ENCODE measurements at places on chromosomes 13 and 19. TPM values are rescaled to one million over a fixed set of nuclear protein-coding genes. Genes with fewer than 3 reads are reported as not detected.

SIGLEC5 gene
- not detected for total RNA-seq

FBXO27 gene
- 11.3 TPM for total RNA-seq

APOC4 gene
- not detected for total RNA-seq

DNA sequence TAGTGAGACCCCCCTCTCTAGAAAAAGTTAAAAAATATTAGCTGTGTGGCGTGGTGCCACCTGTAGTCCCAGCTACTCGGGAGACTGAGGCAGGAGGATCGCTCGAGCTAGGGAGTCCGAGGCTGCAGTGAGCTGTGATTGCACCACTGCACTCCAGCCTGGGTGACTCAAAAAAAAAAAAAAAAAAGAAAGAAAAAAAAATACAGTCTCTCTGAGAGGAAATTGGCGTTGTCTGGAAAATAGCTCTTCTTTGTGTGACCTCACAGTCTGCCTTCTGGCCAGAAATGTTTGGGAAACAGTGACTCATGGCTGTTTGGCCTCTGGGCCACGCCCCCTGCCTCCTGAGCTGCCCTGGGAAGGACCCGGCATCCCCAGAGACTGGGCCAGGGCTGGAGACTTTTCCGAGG, 10.7 kb downstream of the MARCHF2 start:
- peak overlapping the region; percentile 63 for H3K27ac ChIP-seq
- no peaks in the 10 kb centered on the region for H3K36me3 ChIP-seq
- no peaks in the 10 kb centered on the region for H3K27me3 ChIP-seq

- H3K4me1 ChIP-seq, result no peaks in the 10 kb centered on the region
- peak overlapping the region; percentile 77 for H3K27ac ChIP-seq
- DNase-seq, result no peak
- H3K27me3 ChIP-seq, result no peaks in the 10 kb centered on the region
- no peaks in the 10 kb centered on the region for H3K36me3 ChIP-seq
- no peak overlapping the region for H3K4me3 ChIP-seq
Observed at GRCh38 chr13:40895227-40896184, 106.1 kb downstream of the SLC25A15 start.

- H3K36me3 ChIP-seq, result no peaks in the 10 kb centered on the region
- H3K27ac ChIP-seq, result no peak overlapping the region
- no peak overlapping the region for H3K4me3 ChIP-seq
- H3K27me3 ChIP-seq, result peaks cover 8% of the 10 kb centered on the region
- no peak for DNase-seq
- H3K4me1 ChIP-seq, result no peaks in the 10 kb centered on the region
Observed at GRCh38 chr13:78599645-78600279, 3.6 kb downstream of the POU4F1 start.

GRCh38 chr19:55597501-55597921, 1.8 kb downstream of the FIZ1 start:
- no peak for DNase-seq
- H3K27me3 ChIP-seq, result no peaks in the 10 kb centered on the region
- H3K4me3 ChIP-seq, result no peak overlapping the region
- peaks cover 7% of the 10 kb centered on the region for H3K4me1 ChIP-seq

- no peaks in the 10 kb centered on the region for H3K4me1 ChIP-seq
- no peak overlapping the region for H3K27ac ChIP-seq
- H3K4me3 ChIP-seq, result no peak overlapping the region
- no peaks in the 10 kb centered on the region for H3K36me3 ChIP-seq
Observed at GRCh38 chr13:100984085-100984705, 309.6 kb upstream of the TMTC4 start.

- H3K27me3 ChIP-seq, result no peaks in the 10 kb centered on the region
- H3K36me3 ChIP-seq, result no peaks in the 10 kb centered on the region
- H3K27ac ChIP-seq, result no peak within 1 kb of the TSS
- H3K4me3 ChIP-seq, result no peak within 1 kb of the TSS
- H3K4me1 ChIP-seq, result no peaks in the 10 kb centered on the region
- no peak for DNase-seq
Observed at GRCh38 chr19:4302243-4302640, at the start of gene TMIGD2. TSS of gene TMIGD2 (minus strand) at chr19:4302389. CDS start at chr19:4302385, 4 bp downstream.

DNA sequence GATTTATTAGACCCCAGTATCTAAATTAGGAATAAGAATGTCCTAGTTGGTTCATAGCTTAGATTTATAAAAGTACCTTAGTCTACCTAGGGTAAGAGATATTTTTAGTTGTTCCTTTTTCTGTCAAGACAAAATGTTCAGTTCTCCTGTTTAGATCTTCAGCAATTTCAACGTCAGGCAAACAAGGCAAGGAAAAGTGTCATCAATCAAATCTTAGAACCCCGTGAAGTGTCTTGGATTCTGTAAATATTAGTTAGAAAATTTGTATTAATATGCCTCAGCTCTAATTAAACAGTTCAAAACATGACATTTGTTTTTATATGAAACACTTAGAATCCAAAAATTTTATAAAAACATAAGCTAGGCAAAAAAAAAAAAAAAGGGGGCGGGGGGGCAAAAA, 296.6 kb downstream of the PCDH9 start:
- DNase-seq, result no peak
- H3K27ac ChIP-seq, result no peak overlapping the region
- H3K36me3 ChIP-seq, result no peaks in the 10 kb centered on the region
- H3K4me3 ChIP-seq, result no peak overlapping the region
- H3K4me1 ChIP-seq, result no peaks in the 10 kb centered on the region

DNA sequence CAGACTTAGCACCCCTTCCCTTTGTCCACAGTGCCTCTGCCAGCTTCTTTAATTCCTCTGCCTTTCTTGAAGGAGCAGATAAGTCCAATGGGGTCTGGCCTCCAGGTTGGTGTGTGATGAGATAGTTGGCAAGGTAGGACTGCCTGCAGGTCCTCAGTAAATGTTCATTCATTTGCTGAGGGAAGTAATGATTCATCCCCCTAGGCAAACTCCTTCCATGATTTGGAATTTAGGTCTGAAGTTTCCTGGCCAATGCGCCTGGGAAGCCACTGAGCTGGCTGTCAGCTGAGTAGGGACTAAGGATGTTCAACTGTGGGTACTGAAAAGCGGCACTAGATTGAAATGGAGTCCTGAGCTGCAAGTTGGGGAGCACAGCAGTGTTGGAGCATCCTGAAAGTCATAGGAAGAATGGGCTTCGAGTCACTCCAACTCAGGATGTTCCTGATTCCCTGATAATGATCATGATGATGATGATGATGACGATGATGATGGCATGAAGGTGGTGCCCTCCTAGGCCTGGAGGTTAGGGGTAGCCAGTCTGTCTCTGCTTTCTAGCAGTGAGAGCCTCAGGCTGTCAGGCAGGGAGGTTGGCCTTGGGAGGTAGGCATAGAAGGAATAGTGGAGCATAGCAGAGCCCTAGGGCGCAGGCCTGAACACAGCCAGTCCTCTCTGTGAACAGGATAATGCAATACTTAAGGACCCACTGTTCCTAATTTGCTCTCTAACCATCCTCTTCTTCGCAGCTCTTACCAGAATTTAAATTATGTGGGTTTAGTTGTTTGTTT, 44.7 kb downstream of the COL4A2 start:
- no peaks in the 10 kb centered on the region for H3K27me3 ChIP-seq
- H3K4me1 ChIP-seq, result peaks cover 6% of the 10 kb centered on the region
- no peaks in the 10 kb centered on the region for H3K36me3 ChIP-seq
- DNase-seq, result no peak

DNA sequence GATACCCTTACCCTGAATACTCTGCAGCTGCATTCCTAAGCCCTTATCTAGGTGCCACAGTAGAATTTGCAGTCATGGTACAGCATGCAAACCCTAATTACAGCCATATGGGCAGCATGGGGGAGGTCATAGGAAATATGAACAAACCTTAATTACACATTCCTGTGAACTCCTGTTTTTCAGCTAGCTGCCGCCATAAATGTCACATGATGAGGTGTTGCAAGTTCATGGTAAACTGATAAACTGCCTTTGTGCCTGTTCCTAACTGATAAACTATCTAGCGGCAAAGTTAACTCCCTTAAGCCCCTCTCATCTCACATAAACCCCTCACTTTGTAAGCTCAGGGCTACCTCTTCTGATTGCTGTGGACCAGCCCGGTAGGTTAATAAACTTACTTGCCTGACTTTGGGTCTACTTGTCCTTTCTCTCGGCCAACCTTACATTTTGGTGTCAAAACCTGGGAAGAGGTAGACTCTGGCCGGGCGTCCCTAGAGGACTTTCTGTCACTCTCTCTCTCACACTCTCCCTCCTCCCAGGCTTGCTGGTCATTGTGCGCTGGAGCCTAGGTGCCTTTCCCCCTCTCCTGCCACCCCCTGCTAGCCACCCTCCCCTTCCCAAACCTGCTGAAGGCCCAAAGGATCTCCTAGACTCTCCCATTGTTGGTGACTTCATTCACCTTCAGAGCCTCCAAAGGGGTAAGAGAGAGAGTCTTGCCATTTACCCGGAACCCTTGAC, 43.3 kb downstream of the ZNF93 start:
- no peaks in the 10 kb centered on the region for H3K27me3 ChIP-seq
- no peak overlapping the region for H3K4me3 ChIP-seq
- DNase-seq, result no peak
- no peaks in the 10 kb centered on the region for H3K4me1 ChIP-seq

DNA sequence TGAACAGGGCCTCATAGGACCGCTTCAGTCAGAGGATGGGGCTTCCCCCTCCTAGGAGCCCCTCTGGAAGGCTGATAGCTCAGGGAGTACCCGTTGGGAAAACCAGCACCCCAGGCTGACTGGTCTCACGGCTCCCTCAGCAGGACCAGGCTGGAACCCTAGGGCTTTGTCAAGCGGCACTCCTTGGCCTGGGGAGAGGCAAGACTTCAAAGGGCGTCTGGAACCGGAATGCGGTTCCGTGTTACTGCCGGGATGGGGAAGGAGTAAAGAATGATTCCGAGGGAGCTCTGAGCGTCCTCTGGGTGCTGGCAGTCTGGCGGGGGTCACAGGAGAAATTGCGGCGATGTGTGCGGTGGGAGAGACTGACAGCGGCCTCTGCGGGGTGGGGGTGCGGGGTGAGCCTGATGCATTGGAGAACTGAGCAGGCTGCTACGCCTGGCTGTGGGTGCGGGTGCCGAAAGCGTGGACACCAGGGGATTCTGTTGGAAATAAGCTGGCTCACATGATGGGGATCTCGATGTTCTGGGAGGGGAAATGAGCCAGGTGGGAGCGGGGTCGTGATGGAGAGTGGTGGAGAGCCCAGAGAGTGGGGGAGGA, 1.9 kb downstream of the COX6B2 start:
- DNase-seq, result no peak
- no peaks in the 10 kb centered on the region for H3K27me3 ChIP-seq
- no peak overlapping the region for H3K4me3 ChIP-seq
- H3K4me1 ChIP-seq, result peaks cover 8% of the 10 kb centered on the region
- no peak overlapping the region for H3K27ac ChIP-seq

DNA sequence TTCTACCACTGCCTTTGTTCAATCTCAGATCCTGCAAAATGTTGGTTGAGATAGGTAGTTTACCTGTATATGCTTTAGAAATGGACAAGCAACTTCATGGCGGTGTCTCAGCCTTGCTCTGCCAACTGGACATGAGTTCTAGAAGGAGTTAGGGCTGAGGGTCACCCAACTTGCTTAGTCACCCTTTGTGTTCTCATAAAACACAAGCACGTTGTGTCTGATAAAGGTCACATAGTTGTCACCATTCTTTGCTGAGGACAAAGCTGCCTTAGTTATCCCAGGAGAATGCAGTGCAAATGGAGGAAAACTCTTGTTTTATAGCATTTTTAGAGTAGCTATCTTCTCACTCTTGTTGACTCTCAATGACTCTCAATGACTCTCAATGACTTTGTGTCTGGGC, 218.4 kb upstream of the TMTC4 start:
- H3K4me3 ChIP-seq, result no peak overlapping the region
- no peak overlapping the region for H3K27ac ChIP-seq
- H3K36me3 ChIP-seq, result no peaks in the 10 kb centered on the region
- no peaks in the 10 kb centered on the region for H3K4me1 ChIP-seq

DNA sequence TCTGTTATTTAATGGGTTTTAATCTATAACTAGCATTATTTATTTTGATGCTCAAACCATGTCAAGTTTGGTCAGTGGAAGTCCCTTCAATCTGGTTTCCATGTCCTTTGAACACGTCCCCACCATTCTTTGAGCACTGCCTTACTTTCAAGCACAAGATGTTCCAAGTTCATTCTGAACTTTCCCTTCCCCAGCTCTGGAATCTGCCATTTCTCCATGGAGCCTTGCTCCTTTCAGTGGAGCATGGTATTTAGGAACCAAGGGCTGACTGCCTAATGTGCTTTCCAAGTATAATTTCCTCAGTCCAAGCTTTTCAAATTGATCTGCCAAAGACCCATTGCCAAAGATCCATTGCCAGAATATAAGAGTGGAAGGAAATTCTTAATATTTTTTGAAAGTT, 1.1 kb upstream of the ZNF546 start:
- H3K36me3 ChIP-seq, result no peaks in the 10 kb centered on the region
- H3K4me1 ChIP-seq, result peaks cover 4% of the 10 kb centered on the region
- H3K27ac ChIP-seq, result no peak overlapping the region
- H3K27me3 ChIP-seq, result no peaks in the 10 kb centered on the region
- no peak overlapping the region for H3K4me3 ChIP-seq
